ENCODE measurements at places on chromosomes 6 and 20. TPM values are rescaled to one million over a fixed set of nuclear protein-coding genes. Genes with fewer than 3 reads are reported as not detected.

Gene POPDC3
- 5.3 TPM for total RNA-seq

Gene ACTL10
- total RNA-seq, result 0.82 TPM

Gene DTNBP1
- total RNA-seq, result 10.2 TPM

Gene DEFB124
- total RNA-seq, result not detected

Gene TMEM151B
- 45.7 TPM for total RNA-seq

Gene SRSF12
- 36.7 TPM for total RNA-seq

Gene NT5E
- 8.2 TPM for total RNA-seq

Gene NRSN1
- 22.0 TPM for total RNA-seq

- DNase-seq, result no peak
Measured at GRCh38 chr20:23336476-23336875, 14.1 kb upstream of the NXT1 start.

GRCh38 chr20:31602779-31603441 lies 2.2 kb upstream of the ID1 start:
- DNase-seq, result no peak

- DNase-seq, result no peak
Measured at GRCh38 chr20:63328718-63329275, 32.4 kb downstream of the CHRNA4 start.

DNA sequence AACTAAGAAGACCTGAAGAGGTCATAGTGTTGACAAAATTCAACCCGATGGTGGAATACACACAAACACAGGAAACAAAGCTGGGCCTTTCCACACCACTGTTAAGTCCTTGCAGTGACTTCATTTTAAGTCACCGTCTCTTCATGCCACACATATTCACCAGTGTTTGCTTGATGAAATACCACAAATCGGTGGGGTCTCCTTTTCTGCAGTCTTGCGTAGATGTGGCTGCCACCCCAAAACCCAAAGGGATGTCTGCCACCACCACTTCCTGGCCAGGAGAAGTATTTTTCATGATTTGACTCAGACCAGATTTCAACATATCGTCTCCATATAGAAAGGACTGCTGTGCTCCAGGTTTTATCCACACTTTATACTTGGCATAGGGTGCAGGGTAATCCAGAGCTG lies 11.0 kb upstream of the COL10A1 start:
- no peak for DNase-seq

- DNase-seq, result no peak
Measured at GRCh38 chr20:61435184-61435822, 183.2 kb downstream of the CDH4 start.

DNA sequence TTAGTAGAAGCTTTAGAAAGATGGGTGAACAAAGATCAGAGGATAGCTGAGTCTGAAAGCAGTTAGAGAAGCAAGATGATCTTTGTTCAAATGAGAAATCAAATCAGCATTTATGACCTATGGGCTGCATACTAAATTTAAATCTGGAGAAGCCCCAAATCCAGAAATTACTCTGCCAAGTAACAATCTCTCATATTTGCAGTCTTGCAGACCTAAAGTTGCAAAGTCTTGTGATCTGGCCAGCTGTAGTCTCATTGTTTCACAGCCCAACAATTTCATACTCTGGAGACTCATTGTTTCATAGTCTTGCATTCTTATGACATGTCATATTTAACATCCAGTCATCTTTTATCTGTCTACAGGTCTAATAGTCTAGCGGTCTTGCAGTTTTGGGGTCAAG lies 364.9 kb upstream of the RSPO3 start:
- DNase-seq, result no peak

- no peak for DNase-seq
Measured at GRCh38 chr6:35128496-35128895, 12.6 kb downstream of the TCP11 start.

GRCh38 chr20:61810066-61810737 lies 255.5 kb downstream of the TAF4 start:
- DNase-seq, result no peak

- no peak for DNase-seq
Measured at GRCh38 chr6:114432400-114432799, 89.6 kb upstream of the HS3ST5 start.

- DNase-seq, result no peak
Measured at GRCh38 chr20:58024241-58024721, 204.2 kb downstream of the ANKRD60 start.

DNA sequence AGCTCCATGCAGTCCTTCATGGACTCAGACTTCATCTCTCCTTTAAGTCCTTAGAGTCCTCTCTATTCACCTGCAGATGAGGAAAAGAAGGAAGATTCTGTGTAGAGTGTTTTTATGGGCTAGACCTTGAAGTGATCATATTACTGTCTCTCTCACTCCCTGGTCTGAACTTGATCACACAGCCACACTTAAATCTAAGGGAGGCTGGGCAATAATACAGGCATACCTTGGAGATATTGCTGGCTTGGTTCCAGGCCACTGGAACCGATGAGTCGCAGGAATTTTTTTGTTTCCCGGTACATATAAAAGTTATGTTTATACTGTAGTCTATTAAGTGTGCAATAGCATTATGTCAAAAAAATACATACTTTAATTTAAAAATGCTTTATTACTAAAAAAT lies 59.2 kb upstream of the FOXO3 start:
- no peak for DNase-seq

DNA sequence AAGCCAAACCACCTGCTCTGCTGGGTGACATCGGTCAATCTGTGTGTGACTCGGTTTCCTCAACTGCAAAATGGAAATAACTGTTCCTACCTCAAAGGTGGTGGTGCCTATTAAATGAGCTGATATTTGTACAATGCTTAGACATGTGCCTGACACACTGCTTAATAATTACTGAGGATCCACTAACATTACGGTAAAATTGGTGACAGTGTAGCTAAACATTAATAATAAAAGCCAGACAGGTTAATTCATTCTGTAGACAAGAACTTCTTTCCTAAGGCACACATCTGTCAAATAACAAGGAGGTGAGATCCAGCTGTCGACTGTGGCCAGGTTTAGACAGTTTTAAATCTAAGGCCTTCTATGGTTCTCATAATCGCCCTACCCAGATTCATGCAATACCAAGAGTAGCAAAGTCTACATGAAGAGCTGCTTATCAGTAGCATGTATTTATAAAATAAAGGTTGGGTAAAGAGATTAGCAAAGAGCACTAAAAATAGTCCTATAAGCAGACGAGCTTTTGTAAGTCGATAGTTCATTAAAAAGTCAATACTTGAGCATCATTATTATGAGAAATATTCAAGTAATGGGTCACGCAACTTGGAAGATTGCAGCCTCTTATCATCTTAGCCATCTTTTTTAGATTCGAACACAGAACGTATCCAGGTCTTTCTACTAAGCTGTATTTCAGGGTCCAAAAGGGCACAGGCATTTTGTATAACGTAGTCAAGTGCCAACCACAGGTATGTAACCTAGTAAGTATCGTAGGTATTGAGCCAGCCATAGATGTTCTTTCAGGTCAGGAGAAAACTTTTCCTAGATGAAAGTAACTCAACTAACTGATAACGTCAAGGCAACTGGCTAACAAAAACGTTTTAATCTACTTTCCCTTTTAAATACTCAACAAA lies 3.2 kb downstream of the CNKSR3 start:
- no peak for DNase-seq

GRCh38 chr6:109762166-109762565 lies 71.1 kb downstream of the FIG4 start:
- DNase-seq, result no peak

- no peak for DNase-seq
Measured at GRCh38 chr6:70309243-70309642, 6.4 kb upstream of the COL9A1 start.

GRCh38 chr20:8518878-8519277 lies 386.8 kb downstream of the PLCB1 start:
- no peak for DNase-seq

GRCh38 chr6:158290040-158290439 lies 22.2 kb upstream of the TULP4 start:
- DNase-seq, result no peak

- DNase-seq, result no peak
Measured at GRCh38 chr20:3654326-3655130, 8.7 kb downstream of the GFRA4 start.

- DNase-seq, result no peak
Measured at GRCh38 chr6:137493218-137494038, 766 bp downstream of the OLIG3 start.

GRCh38 chr6:15444881-15445280 lies 199.0 kb downstream of the JARID2 start:
- no peak for DNase-seq

- DNase-seq, result no peak
Measured at GRCh38 chr6:64712606-64713005, 994.4 kb downstream of the EYS start.

GRCh38 chr6:156430386-156430785 lies 346.8 kb upstream of the ARID1B start:
- no peak for DNase-seq

- DNase-seq, result no peak
Measured at GRCh38 chr20:16273812-16274555, 299.3 kb downstream of the KIF16B start.

GRCh38 chr6:47308198-47308517 lies 1.5 kb downstream of the TNFRSF21 start:
- no peak for DNase-seq

All from frontal cortex (tissue), 4 donors.